Nucleus accumbens (tissue), 56 donors: ENCODE measurements at places on chromosomes 11 and 22.

GRCh38 chr11:118353084-118353710 lies 6.2 kb upstream of the UBE4A start:
- DNase-seq, result no peak

DNA sequence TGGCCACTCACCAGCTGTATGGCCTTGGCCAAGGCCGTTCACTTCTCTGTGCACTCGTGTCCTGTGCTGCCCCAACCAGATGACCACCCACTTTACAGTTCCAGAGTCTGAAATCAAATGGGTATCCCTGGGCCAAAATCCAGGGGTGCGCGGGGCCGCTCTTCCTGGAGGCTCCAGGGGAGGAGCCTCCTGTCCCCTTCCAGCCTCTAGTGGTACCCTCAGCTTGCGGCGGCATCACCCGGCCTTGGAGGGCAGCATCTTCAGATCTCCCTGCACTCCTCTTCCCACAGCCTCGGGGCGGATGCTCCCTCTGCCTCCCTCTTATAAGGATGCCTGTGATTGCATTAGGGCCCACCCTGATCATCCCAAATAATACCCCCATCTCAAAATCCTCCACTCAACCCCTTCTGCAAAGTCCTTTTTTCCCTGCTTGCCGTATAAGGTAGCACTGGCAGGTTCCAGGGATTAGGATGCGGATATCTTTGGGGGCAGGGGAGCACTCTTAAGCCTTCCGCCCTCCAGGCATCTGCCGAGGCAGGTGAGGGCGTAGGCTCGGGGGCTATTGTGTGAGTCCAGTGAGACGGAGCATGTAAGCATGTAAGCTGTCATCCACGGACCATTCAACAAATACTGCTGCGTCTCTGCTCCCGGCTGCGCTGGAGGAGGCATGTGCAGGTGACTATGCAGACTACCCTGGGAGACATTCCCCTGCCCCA lies 24.4 kb upstream of the SHISAL1 start:
- DNase-seq, result no peak

DNA sequence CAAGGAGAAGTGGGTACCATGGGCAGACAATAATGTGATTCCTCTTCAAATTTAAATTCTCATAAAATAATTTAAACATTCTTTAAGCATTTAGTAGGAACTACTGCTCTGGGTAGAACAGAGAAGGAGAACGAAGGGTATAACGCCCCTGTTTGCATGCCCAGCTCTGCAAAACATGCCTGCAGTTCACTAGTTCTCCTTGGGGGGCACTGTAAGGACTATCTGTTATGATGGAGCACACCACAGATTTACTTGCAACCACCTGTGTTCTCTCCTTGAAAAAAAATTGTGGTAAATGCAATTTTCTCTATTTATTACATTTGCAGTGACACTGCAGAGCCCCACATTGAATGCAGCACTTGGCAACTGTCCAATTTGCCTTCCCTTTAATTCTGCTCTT lies 100.3 kb downstream of the GUCY1A2 start:
- DNase-seq, result no peak

- no peak for DNase-seq
Observed at GRCh38 chr22:25540166-25540907, 24.1 kb upstream of the GRK3 start.

DNA sequence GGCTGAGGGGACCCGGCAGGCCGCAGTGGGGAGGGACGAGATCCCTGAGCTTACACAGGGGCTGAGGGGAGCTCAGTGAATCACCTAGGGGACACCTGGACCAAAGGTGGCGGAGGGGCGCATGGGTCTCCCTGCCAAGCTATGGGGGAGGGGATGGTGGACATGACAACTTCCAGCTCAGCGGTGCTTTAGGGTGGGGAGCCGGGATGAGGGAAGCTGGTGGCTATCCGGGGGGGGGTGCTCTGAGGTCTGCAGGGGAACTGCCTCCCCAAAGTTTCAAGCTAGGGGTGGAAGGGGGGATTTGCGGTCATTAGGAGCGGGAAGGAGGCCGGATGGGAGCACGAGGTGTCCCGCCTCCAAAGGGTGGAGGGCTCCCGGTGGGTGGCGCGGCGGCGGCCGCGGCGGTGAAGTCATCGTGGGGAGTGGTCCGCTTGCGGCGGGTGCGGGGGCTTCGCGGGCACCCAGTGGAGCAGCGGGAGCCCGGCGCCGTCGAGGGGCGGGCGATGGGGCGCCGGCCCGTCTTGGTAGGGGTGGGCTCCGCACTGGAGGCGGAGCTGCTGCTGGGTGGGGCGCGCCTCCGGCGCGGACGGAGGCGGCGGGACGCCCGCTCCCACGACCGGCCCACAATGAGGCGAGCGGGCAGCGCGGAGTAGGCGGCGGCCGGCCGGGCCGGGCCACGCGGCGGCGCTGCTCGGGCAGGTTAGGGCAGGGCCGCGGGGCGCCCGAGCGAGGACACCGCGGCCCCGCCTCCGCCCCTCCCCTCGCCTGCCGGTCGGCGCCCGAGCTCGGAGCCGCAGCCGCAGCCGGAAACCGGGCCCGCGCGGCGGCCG lies at the start of gene MICALL1:
Gene MICALL1 (plus strand): TSS at position 764 of the 830 bp plus-strand sequence. CDS start 126 bp downstream, outside the sequence.
- DNase-seq, result no peak

GRCh38 chr22:50503475-50504145 lies 3.9 kb downstream of the LMF2 start:
- DNase-seq, result no peak
